ENCODE measurements at places on chromosomes 2 and 18. TPM values are rescaled to one million over a fixed set of nuclear protein-coding genes. Genes with fewer than 3 reads are reported as not detected.

DNA sequence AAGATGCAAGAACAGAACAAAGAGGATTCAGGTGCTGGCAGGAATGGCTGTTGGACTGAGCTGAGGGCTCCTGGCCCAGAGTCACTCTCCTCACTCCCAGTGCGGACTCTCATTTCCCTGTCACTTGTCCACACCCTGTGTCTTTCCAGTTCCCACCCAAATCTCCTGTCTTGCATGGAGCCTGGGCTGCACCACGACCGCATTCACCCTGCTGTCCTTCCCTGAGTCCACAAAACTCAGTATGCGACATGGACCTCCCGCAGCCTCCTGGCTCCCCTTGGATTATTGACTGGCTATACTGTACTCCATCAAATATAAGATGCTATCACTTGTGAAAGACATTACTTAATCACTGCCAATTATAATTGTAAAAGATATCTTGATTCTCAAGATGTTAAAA, 2.5 kb upstream of the ITM2C start:
- no peak for DNase-seq

DNA sequence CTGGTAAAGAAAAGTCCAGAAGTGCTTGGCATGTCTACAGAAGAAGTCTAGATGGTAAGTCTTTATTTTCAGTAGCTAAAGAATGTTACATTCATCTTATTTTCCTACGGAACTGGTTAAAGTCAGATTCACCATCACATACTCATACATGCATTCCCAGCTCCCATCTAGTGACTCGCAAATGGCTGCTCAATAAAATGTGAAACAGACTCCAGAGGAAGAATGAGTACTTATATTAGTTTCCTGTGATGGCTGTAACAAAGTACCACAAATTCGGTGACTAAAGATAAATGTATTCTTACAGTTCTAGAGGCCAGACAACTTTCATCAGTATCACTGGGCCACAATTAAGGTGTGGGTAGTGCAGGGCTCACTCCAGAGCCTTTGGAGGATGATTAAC, 797.2 kb downstream of the SATB2 start:
- no peak for DNase-seq

GRCh38 chr2:5690286-5690685, 1.9 kb upstream of the SOX11 start:
- no peak for DNase-seq

DNA sequence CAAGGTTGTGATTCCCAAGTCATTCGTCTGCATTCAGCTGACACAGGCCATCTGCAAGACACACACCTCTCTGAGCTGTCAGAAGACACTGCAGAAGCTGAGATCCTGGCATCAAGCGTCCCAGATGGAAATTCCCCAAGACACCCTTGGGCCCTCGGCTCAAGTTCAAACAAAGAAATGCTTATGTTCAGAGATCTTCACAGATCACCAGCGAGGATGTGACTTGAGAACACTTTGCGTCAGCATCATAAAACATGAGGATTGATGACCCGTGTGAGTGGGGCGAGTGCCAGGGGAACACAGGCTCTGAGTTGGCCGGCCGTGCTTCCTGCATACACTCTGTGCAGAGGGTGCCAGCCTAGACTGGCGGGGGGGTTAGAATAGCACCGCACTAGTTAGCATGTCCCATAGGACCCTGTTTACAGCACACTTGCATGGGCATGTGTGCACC, 36.8 kb downstream of the KCNIP3 start:
- no peak for DNase-seq

DNA sequence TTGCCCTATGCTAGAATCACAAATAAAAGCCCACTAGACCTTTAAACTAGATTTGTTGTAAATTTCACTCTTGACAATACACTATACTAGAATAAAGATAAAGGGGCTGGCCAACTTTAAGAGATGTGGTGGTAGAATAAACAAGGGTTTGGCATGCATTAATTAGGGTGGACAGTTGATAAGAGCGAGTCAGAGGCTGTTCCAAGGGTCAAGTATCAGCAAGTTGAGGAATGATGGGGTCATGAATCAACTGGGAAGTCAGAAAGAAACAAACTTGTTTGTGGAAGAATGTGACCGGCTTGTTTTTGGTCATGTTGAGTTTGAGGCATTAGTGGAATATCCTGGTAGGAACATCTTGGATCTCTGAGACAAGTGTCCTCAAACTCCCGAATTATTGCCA, 398.3 kb upstream of the TNP1 start:
- no peak for DNase-seq

- no peak for DNase-seq
These were observed 354.8 kb downstream of the DCC start for GRCh38 chr18:52694804-52695203.

DNA sequence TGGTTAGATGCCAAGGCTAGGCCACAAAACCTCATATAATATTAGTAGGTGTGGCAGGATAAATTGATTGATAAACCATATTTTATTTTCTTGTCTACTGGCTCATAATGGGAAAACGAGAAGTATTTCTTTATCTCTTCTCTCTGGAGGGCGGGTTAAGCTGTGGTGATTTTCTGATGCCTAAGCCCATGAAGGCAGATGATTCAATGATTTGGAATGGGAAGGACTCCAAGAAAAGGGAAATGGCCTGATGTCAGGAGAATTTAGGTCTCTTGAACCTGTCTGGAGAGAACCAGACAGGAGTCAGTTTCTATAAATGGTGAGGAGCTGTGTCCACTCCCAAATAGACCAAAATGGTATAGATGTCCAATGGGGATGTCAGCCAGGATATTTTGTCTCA, 18.7 kb upstream of the MAP4K3 start:
- no peak for DNase-seq

DNA sequence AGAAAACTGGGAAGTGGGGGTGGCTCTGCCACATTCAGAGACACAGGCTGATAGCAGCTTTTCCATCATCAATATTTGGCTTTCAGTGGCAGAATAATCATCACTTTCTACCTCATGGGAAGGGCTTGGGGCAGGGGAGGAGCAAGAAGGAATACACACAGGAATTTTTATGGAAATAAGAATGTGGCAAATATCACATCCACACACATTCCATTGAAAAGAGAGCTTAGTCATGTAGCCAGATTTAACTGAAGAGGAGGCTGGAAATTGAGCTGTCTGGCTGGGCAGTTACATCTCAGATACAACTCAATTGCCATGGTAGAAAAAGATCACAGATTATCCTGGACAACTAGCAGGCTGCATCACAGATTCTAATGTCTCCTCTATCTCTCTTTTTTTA, 1474.0 kb upstream of the ACVR2A start:
- DNase-seq = no peak

DNA sequence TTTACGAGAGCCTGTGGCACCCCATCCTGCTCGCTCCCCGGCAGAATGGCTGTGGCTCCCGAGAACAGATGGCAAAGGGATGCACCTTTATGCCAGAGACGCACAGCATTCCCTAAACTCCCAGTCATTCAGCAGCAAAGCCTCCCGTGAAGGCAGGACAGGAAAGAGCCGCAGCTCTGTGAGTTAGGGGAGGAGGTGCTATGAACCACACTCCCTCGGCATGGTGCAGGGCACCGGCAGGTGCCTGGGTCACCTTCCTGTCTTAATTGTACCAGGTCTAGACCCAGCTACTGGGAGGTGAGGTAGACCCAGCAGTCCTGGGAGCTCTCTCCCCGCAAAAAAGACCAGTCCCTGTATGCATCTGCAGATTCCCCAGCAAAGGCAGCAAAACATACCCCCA, 149.8 kb downstream of the TWIST2 start:
- DNase-seq = no peak

- no peak for DNase-seq
These were observed 12.5 kb downstream of the SPTBN1 start for GRCh38 chr2:54468673-54469072.

- peak; percentile 9 for DNase-seq
These were observed 89.5 kb downstream of the RTP5 start for GRCh38 chr2:241958818-241959545.

GRCh38 chr2:176584333-176584732, 315.1 kb downstream of the MTX2 start:
- no peak for DNase-seq

GRCh38 chr18:13265911-13266217, 47.3 kb downstream of the LDLRAD4 start:
- no peak for DNase-seq

DNA sequence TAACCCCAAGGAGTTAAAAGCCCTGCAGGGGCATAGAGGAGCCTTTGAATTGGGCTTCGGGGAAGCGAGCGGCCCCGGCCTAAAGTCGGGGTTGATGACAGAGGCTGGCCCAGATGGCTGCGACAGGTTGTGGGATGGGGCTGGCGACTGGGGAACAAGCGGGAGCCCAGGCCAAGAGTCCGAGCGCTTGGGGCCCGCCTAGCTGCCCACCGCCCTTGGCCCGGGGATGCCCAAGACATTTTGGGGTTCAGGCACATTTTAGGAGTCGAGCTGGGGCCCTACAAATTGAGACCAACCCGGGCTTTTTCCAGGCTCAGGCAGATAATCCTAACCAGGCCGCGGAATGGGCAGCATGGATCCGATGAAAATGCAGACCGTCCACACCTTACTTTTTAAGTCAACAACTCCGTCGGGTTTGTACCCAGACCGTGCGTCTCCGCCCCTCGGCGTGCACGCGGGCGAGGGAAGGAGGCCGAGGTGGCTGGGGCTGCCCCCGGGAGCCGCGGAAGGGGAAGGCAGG, 507 bp downstream of the RTKN start:
- DNase-seq = no peak

DNA sequence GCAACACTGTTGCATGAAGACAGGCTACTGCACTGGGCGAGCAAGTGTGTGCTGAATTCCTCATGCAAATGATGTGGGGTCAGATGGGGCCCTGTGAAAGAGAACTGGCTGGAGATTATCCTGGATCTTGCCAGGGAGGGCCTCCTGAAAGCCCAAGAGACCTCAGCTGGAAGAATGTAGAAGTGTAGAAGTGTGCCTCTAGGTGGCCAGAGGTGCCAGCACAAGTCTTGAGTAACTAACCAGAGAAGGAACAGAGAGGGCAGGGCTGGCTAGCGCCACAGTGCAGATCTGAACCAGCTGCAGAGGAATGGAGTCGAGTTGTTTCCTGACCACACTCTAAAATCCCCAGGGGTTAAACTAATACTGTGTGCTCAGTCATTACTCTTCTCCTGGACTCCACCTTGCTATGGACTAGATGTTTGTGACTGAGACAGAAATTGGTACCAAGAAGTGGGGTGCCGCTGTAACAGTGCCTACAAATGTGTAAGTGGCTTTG, 399.3 kb downstream of the LRATD1 start:
- no peak for DNase-seq

DNA sequence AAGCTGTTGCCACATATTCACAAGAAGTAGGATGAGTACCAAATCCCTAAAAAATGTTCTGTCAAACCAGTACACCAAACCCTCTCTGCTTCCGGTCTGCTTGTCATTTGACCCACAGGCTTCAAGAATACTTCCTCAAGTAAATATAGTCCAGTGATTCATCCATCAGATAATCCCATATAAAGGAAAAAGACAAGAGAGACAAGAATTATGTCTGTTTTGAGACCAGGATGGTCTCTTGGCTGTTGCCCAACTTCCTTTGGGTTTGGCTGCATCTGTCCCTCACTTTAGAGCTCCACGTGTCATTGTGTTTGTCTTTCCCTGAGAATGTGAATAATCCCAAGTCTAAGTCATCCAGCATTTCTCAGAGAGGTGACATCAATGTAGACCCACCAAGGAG, 91.5 kb upstream of the NRP2 start:
- DNase-seq = no peak

GRCh38 chr18:12257996-12258718, 4.0 kb downstream of the CIDEA start:
- peak; percentile 26 for DNase-seq

DNA sequence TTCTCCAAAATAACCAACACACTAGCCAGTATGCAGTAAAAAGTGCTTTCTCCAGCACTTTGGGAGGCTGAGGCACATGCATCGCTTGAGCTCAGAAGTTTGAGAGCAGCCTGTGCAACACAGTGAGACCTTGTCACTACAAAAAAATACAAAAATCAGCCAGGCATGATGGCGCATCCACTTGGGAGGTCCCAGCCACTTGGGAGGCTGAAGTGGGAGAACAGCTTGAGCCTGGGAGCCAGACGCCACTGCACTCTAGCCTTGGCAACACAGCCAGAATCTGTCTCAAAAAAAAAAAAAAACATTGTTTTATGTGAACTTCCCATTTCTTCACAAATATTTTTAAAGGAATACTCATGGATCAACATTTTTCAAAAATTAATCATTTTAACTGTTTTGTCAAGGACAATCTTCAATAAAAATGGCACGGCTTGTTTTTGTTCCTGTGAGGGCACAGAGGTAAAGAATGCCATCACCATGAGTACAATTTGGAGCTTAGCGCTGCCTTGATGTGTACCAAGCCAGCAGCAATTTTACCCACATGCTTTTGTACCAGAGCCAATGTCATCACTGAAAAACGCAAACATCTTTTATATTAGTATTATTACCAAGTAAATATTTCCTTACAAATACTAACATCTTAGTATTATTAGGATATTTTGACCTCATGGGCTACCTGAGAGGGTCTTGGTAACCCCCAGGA, 26.7 kb downstream of the RAB1A start:
- DNase-seq = no peak

GRCh38 chr2:208781166-208781565, 374.6 kb downstream of the PTH2R start:
- DNase-seq = no peak

GRCh38 chr2:126774761-126775160, 118.8 kb downstream of the GYPC start:
- no peak for DNase-seq

DNA sequence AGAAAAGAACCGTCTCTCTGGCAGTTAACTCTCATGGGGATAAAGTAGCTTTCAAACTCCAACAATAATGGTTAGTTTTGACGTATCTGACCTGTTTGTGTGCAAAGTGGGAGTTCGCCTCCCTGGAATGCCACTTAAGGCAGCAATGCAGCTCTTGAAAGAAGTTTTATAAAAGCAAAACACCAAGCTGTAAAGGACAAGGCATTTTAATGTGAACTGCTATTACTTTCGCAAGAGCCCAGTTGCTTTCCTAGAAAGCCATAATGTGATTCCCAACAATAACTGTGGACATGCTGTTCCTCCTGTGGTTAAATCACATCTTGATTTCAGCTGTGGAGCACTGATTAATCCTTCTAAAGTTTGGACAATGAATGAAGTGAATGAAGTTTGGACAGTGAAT, 303.7 kb downstream of the PTPRM start:
- no peak for DNase-seq

DNA sequence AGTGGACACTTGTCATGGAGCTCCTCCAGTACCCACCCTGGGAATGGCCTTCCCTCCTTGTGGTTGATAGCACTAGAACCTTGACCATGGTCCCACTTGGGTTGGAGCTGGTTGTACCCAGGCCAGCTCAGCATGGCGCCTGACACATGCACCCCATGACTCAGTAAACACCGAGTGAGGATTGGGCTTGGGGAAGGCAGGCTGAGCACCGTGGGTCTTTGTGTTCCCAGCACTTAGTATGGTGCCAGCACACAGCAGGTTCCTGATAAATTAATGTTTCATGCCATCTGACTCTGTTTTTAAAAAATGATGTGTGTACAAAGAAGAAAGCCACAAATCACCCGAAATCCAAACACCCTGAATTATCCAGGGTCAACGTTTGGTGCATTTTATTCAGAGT, 69.8 kb downstream of the CIB4 start:
- DNase-seq = no peak

TPO gene
- 11.8 TPM for total RNA-seq

CCDC195 gene
- total RNA-seq = not detected

CCDC68 gene
- 4.1 TPM for total RNA-seq

IFT172 gene
- total RNA-seq = 18.7 TPM

FOXI3 gene
- total RNA-seq = not detected

MC2R gene
- total RNA-seq = not detected

WNT10A gene
- total RNA-seq = not detected

CFAP53 gene
- 0.48 TPM for total RNA-seq

HMSD gene
- 1.1 TPM for total RNA-seq

FAM237A gene
- 1.9 TPM for total RNA-seq

All from cardiac septum (tissue), 1 donor.